Activated CD4-positive, alpha-beta T cell treated with anti-CD3 and anti-CD28 coated beads, Interleukin-2, amount 10 ng/mL, durations not matched to agents 24 days and 14 days (primary cell): ENCODE measurements at places on chromosomes 7 and 10. TPM values are rescaled to one million over a fixed set of nuclear protein-coding genes. Genes with fewer than 3 reads are reported as not detected.
A peak's percentile ranks its signal among the peaks of the same experiment; 100 is the strongest.

GRCh38 chr7:37945336-37945735 lies 24.9 kb downstream of the EPDR1 start:
- no peak overlapping the region for H3K27ac ChIP-seq
- no peaks in the 10 kb centered on the region for H3K27me3 ChIP-seq
- DNase-seq, result no peak
- H3K4me3 ChIP-seq, result no peak overlapping the region

GRCh38 chr10:93514521-93514920 lies 18.1 kb downstream of the CEP55 start:
- no peak overlapping the region for H3K4me3 ChIP-seq
- H3K36me3 ChIP-seq, result peaks cover 46% of the 10 kb centered on the region
- DNase-seq, result no peak
- H3K4me1 ChIP-seq, result peaks cover 7% of the 10 kb centered on the region
- H3K27me3 ChIP-seq, result no peaks in the 10 kb centered on the region

The SMKR1 gene
- 5.9 and 6.1 TPM in 2 replicates for total RNA-seq

The LIPJ gene
- total RNA-seq, result not detected in 2 replicates

DNA sequence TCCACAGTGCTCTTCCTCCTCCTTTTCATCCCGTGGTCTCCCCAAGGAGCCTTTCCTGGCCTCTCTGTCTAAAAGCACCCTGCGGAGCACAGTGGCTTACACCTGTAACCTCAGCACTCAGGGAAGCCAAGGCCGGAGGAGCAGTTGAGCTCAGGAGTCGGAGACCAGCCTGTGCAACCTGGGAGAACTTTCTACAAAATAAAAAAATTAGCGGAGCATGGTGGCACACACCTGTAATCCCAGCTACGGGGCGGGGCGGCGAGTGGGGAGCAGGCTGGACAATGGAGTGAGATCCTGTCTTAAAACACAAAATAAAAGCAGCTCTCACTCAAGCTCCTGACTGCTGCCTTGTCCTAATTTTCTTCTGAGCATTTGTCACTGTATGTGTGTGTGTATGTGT lies 1.4 kb upstream of the COBL start:
- no peaks in the 10 kb centered on the region for H3K4me1 ChIP-seq
- H3K4me3 ChIP-seq, result no peak overlapping the region
- no peak for DNase-seq
- H3K27me3 ChIP-seq, result peaks cover 44% of the 10 kb centered on the region

DNA sequence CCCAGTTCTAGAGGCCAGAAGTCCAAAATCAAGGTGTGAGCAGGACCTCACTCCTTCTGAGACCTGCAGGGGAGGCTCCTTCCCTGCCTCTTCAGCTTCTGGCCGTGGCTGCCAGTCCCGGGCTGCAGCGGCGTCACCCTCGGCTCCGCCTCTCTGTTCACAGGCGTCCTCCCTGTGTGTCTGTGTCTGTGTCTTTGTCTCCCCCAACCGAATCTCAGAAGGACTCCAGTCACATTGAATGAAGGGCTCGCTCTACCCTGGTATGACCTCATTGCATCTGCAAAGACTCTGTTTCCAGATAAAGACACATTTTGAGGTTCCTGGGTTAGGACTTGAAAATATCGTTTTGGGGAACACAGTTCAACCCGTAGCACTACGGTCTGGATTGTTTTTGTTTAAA lies 33.1 kb upstream of the GALNT11 start:
- H3K4me1 ChIP-seq, result no peaks in the 10 kb centered on the region
- peaks cover 39% of the 10 kb centered on the region for H3K27me3 ChIP-seq
- H3K4me3 ChIP-seq, result no peak overlapping the region
- peak; percentile 76 for DNase-seq
- no peak overlapping the region for H3K27ac ChIP-seq

DNA sequence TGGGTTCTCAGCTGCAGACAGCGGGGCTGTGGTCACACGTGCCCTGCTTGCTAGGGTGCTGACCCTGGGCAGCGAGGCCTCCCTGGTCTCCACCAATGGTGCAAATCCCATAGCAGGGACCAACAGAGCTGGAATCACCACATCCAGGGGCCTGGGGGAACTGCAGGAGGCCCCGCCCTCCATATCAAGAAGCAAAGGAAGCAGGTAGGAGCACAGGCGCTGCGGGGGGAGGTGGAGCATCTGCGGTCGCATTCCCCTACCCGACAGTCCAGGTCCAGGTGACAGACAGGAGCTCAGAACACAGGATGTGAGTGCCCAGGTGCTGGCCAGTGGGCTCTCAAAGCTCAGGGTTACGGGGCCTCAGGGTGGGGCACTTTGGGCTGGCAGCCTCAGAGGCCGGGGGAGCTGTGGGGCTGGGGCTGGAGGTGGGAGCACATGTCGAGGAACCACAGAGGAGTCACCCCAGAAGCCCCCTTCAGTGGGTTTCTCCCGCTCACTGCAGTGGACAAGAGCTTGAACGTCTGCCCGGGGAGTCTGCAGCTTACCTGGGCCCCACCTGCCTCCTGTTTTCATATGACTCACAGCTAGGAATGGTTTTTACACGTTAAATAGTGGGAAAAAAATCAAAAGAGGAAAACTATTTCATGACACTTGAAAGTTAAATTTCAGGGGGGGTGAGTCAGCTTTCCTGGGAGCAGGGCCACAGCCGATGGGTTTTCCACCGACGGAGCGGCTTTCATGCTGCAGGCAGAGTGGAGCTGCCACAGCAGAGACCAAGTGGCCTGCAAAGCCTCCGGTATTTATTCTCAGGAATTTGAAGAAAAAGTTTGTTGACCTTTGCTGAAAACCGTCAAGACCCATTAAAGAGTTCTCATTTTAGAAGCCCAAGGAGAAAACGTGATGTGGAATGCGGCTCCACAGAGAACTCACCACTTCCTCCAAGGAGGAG lies 148.7 kb upstream of the PPP2R2D start:
- no peak for DNase-seq
- no peaks in the 10 kb centered on the region for H3K36me3 ChIP-seq
- no peak overlapping the region for H3K4me3 ChIP-seq
- no peaks in the 10 kb centered on the region for H3K4me1 ChIP-seq
- H3K27ac ChIP-seq, result no peak overlapping the region

DNA sequence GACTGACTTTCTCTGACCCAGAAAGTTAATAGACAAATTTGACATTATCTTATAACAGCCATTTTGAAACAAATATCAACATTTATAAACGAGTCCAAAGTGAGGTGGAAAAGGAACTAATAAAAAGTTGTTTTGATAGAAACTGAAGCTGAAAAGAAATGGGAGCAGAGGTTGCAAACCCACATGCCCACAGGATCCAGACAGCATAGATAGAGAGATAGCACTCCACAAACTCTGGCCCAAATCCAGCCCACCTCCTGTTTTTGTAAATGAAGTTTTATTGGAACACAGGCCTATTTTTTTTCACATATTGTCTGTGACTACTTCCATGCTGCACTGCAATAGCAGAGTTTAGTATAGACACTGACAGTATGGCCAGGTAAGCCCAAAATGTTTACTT lies 171.9 kb downstream of the PRKG1 start:
- H3K4me1 ChIP-seq, result no peaks in the 10 kb centered on the region
- DNase-seq, result no peak
- H3K27me3 ChIP-seq, result peaks cover 1% of the 10 kb centered on the region
- no peaks in the 10 kb centered on the region for H3K36me3 ChIP-seq

The GLRX3 gene
- total RNA-seq, result 136 and 149 TPM in 2 replicates

The PAPOLB gene
- not detected in 2 replicates for total RNA-seq

DNA sequence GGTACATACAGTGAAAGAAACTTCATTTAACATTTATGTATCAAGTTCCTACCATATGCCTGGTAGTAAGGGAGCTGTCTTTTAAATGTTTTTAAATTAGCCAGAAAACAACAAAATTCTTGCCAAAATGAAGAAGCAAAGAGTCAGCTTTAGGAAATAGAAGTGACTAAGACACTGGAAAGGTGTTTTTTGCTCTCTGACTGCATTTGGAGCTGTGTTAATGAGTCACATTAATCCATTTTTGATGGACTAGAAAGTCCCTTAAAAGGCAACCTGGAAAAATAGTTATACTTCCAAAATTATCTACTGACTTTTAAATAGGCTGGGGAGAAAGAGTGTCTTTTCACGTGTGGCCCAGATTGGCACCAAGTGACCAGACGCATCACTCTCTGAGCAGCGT lies 3.9 kb upstream of the COL17A1 start:
- no peaks in the 10 kb centered on the region for H3K36me3 ChIP-seq
- peaks cover 5% of the 10 kb centered on the region for H3K4me1 ChIP-seq
- no peak overlapping the region for H3K4me3 ChIP-seq
- no peak for DNase-seq
- H3K27ac ChIP-seq, result no peak overlapping the region
- H3K27me3 ChIP-seq, result peaks cover 3% of the 10 kb centered on the region

The SDK1 gene
- 0.14 and 0.16 TPM in 2 replicates for total RNA-seq

DNA sequence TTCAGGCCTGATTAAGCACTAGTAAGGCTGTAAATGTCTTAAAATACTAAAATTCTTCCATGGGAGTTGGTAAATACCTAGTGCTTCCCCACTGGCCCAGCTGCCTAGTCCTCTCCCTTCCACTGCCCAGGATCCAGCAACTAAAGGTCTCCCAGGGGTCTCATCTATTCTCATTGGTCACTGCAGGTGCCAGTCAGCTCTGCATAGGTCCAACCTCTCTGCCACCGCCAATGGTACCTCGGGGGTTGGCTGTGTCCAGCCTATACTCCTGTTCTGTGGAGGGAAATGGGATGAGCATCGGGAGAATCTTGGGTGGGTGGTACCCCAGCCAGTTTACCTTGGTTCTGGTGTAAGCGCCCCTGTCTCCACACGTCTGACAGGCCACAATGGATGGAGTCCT lies 6.1 kb upstream of the CREB5 start:
- DNase-seq, result no peak
- H3K27me3 ChIP-seq, result peaks cover 39% of the 10 kb centered on the region
- H3K4me3 ChIP-seq, result no peak overlapping the region
- H3K27ac ChIP-seq, result no peak overlapping the region
- peaks cover 3% of the 10 kb centered on the region for H3K36me3 ChIP-seq

GRCh38 chr7:79046061-79046460 lies 407.4 kb downstream of the MAGI2 start:
- no peak overlapping the region for H3K4me3 ChIP-seq
- no peak for DNase-seq
- no peak overlapping the region for H3K27ac ChIP-seq

DNA sequence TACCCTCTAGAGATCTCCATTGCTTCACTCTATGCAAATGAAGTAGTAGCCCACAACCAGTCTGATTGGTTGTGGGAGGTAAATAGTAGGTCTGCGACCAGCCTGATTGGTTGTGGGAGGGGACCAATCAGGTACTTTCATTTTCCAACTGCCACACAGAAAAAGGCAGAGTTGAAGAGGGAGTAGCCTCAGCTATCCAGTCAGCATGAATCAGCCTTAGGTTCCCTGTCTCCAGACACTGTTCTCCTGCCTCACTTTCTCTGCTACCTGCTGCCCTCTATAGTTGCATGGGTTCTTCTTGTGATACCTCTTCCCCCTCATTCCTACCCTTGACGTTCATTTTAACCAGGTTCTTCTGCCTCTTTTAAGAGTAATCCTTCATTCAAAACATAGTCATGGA lies 114.5 kb upstream of the LYZL1 start:
- H3K27me3 ChIP-seq, result no peaks in the 10 kb centered on the region
- H3K4me1 ChIP-seq, result no peaks in the 10 kb centered on the region
- no peak overlapping the region for H3K4me3 ChIP-seq
- no peak overlapping the region for H3K27ac ChIP-seq
- DNase-seq, result no peak

- no peak overlapping the region for H3K4me3 ChIP-seq
- no peak overlapping the region for H3K27ac ChIP-seq
- no peaks in the 10 kb centered on the region for H3K27me3 ChIP-seq
- H3K36me3 ChIP-seq, result no peaks in the 10 kb centered on the region
- no peaks in the 10 kb centered on the region for H3K4me1 ChIP-seq
- no peak for DNase-seq
These were observed 15.7 kb upstream of the ARMC3 start for GRCh38 chr10:22911889-22912762.

The MPP7 gene
- 0.43 and 0.54 TPM in 2 replicates for total RNA-seq

GRCh38 chr7:70361821-70362220 lies 763.5 kb downstream of the AUTS2 start:
- no peak overlapping the region for H3K27ac ChIP-seq
- no peaks in the 10 kb centered on the region for H3K27me3 ChIP-seq
- H3K4me3 ChIP-seq, result no peak overlapping the region
- H3K4me1 ChIP-seq, result peaks cover 8% of the 10 kb centered on the region
- DNase-seq, result no peak
- H3K36me3 ChIP-seq, result no peaks in the 10 kb centered on the region

- DNase-seq, result no peak
- H3K4me3 ChIP-seq, result no peak overlapping the region
- peaks cover 4% of the 10 kb centered on the region for H3K27me3 ChIP-seq
- H3K4me1 ChIP-seq, result no peaks in the 10 kb centered on the region
These were observed 33.5 kb downstream of the SH2B2 start for GRCh38 chr7:102320181-102320580.

GRCh38 chr10:79189181-79189580 lies 120.4 kb downstream of the ZMIZ1 start:
- no peaks in the 10 kb centered on the region for H3K36me3 ChIP-seq
- H3K4me3 ChIP-seq, result no peak overlapping the region
- H3K4me1 ChIP-seq, result no peaks in the 10 kb centered on the region
- DNase-seq, result no peak

DNA sequence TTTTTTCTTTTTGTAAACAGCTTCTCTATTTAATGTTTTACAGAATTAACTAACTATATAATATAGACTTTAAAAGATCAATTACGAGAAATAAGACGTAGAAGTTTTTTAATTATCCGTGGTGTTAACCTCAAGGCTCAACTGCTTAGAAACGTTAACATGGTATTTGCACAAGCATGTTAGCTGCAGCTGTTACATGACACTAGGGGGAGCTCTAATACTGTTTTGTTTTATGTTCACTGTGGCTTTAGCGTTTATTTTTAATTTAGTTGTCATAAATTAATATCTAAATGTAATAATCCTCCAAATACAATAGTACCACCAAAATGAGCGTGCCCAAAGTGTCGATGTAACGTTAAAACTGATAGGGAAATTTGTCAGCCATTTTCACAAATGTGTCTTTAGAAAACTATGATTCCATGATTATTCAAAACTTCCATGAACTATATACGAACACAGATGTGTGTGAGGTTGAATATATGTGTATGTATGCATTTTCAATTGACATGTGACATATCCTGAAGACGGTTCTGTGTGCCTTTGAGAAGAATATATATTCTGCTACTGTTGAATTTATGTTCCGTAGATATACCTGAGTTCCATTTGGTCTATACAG lies 828.8 kb upstream of the MBL2 start:
- DNase-seq, result peak; percentile 58
- H3K36me3 ChIP-seq, result no peaks in the 10 kb centered on the region
- H3K4me1 ChIP-seq, result no peaks in the 10 kb centered on the region

DNA sequence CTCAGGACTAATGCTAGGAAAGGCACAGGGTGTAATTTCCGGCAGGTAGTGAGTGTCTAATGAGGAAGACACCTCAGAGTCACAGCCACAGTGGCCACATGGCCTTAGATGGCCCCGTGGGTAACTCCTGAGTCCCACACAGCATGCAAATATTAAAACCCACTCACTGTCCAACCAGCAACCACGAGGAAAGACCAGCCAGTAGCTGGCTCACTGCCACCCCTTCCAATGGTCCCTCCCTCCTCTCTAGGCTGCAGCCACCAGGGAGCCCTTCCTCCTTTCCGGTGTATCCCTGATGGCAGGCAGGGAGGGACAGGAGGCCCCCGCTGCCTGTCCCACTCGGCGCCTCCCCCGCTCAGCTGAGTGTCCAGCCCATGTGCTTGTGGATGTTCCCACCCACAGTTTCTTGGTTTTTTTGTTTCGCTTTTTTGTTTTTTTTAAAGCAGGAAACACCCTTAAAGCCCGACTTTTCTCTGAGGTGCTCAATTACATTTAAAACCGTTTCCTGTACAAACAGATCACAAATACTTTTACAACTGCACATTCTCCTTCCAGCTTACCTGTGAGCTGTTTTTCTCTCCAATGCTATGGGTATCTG lies 9.2 kb downstream of the BNIP3 start:
- H3K4me3 ChIP-seq, result peak overlapping the region; percentile 81
- DNase-seq, result peak; percentile 86
- H3K27me3 ChIP-seq, result no peaks in the 10 kb centered on the region
